ENCODE measurements at places on chromosomes 16 and 17. TPM values are rescaled to one million over a fixed set of nuclear protein-coding genes. Genes with fewer than 3 reads are reported as not detected.

The FADS6 gene
- not detected for total RNA-seq

The HSPB9 gene
- total RNA-seq, result not detected

The KIFC3 gene
- total RNA-seq, result 38.0 TPM

The STX1B gene
- total RNA-seq, result 2.6 TPM

The ZSCAN10 gene
- total RNA-seq, result not detected

The GPR139 gene
- total RNA-seq, result not detected

The RPS15A gene
- total RNA-seq, result 493 TPM

The SMIM36 gene
- total RNA-seq, result not detected

The NACA2 gene
- not detected for total RNA-seq

The CA10 gene
- not detected for total RNA-seq

The HGS gene
- total RNA-seq, result 131 TPM

The NEUROD2 gene
- total RNA-seq, result not detected

The SALL1 gene
- under 0.01 TPM for total RNA-seq

The WNK4 gene
- total RNA-seq, result 0.33 TPM

The TNFAIP1 gene
- 28.0 TPM for total RNA-seq

The ADAD2 gene
- total RNA-seq, result not detected

The UMOD gene
- total RNA-seq, result not detected

The RASL10B gene
- total RNA-seq, result 0.58 TPM

The LLGL2 gene
- total RNA-seq, result 1.3 TPM

The LGALS9B gene
- not detected for total RNA-seq

The USP43 gene
- total RNA-seq, result not detected

The MGAT5B gene
- 0.17 TPM for total RNA-seq

The GPRC5B gene
- total RNA-seq, result 4.4 TPM

The DPEP2 gene
- total RNA-seq, result not detected

Measured in smooth muscle cell of trachea (primary cell).